Stimulated activated CD8-positive, alpha-beta memory T cell treated with anti-CD3 and anti-CD28 coated beads, Interleukin-15, amount 100 ng/mL, for 1 hour (primary cell): ENCODE measurements at places on chromosomes 11 and 22.

DNA sequence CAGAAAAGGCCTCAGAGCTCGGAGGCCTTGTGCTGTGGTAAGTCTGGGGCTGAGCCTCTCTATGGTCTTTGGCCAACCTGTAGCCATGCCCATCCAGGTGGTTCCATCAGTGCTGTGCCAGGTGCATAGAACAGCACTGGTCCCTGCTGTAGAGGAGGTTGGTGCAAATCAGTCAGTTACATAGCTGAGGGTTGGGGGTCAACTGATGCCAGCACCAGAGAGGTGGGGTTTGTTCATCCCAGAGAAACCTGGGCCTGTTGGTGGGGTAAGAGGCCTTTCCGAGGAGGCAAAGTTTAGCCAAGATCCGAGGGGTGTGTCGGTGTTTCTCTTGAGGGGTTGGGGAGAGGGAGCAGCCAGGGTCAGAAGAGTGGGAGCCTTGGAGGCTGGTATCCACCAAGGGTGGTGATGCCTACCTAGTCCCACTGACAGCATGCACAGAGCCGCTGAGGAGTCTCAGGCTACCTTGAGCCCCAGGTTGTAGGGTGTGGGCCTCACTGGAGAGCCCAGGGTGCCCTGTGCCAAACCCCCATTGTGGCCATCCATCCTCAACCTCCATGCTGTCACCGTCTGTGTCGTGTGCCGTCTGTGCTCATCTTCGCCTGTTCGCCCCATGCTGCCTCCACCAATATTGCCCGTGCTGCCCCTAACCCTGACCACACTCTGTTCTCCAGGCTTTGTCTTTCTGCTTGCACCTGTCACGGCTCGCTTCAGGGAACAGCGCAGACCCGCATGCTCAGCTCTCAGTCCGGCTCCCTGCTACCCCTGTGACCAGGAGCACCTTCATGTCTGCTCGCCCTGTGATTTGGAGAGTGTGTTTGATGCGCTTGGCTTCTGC is 78.7 kb upstream of the SUSD2 start:
- no peak for DNase-seq

DNA sequence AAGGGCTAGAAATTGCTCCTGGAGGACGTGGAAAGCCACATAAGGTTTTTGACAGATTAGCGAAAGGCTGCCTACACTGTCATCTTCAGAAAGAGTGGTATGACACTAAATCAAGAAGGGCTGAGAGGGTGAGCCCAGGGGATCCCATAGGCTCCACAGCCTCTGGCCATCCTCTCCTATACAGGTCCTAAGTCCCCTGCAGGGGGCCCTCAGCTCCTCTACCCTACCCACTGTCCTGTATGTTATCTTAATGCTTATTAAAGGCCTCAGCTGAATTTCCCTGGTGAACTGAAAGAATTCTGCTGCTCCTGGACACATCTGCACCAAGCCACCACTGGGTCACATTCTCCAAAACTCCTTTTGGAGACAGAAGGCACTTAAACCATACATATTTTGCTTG is 7.9 kb downstream of the KLHL22 start:
- DNase-seq = no peak

DNA sequence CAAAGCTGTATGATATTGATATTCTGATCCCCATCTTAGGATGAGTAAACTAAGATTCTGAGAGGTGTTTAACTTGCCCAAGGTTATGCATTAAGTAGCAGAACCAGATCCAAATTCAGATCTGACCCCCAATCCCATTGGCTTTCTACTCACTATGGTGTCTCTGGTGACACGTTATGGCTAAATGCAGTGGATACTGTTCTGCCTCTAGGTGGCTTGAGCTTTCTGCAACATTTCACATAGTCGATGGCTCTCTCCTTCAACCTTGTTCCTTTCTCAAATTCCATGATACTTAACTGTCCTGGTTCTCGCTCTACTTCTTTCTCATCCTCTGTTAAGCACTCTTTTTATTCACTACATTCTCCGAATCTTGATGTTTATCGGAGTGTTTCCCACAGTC is 9.4 kb downstream of the C11orf97 start:
- no peak for DNase-seq

DNA sequence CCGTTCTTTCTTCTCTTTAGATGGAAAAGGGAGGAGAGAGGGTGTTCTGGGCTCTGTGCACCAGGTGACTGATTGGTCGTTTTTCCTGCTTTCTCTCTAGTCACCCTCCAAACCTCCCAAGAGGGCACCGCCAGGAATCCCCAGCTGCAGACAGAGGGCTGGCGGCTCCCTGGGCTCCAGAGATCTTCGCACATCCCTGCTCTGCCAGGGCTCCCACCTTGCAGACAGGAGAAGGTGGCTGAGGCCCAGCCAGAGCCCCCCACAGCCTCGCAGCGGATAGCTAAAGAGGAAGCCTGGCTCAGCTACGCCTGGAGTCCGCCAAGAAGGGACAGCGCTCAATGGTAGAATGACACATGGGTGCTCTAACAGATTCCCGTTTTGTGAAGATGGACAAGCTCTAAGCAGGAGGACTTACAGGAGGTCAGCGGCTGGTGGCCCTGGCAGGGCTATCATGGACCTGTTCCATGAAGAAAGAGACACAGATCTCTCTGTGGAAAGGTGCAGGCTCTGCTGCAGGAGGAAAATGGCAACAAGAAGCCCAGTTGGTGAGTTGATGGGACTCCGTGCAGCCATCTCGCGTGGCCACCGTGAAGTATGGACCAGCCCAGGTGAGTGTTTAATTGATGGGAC is 976.9 kb downstream of the BRD1 start:
- no peak for DNase-seq

DNA sequence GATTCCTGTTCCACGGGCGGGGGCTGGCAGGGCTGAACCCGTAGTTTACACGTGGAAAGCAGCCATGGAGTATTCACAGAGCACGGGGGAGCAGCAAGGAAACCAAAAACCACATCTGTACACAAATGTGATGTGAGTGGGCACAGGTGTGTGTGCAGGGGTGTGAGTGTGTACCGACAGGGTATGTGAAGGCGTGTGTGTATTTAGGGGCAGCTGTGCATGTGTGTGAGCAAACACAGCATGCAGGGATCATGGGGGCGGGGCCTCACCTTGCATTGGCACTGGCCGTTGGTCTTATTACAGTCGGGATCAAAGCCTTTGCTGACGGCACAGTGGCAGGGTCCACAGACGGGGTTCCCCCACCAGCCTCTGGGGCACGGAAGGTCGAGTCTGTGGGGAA is 58.4 kb downstream of the TRMU start:
- no peak for DNase-seq

DNA sequence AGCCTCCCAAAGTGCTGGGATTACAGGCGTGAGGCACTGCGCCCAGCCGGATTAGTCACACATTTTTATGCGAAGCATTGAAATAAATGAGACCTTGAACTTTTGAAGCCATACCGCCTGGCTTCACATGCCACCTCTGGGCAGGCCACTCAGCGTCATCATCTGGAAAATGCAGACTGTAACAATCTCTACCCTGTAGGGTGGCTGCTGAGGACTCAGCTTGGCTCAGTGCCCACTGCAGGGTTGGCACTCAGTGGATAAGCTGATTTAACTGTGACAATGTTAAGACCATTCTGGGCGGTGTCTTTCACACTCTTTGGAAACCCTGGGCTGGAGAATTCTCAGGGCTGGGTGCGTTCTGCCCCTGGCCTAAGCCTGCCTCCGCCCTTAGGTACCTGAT is 8.5 kb downstream of the SH3BP1 start:
- no peak for DNase-seq

DNA sequence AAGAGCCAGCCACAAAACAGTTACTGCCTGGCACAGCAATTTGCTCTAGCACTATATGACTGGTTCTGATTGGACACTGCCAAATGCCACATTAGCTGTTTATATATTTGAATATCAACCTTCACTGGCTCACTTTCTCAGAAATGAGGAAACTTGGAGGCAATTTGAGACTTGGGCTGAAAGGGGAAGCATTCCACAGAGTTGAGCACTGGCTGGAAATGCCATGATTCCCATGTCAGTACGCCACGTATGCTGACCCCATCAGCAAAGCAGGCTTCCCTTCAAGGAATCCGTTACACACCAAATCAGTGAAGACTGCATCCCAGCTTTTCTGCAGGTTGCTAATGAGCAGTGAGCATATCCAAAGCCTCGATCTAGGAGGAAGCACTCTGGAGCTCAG is 34.7 kb downstream of the GALNT18 start:
- no peak for DNase-seq

- no peak for DNase-seq
These were observed 157.4 kb downstream of the COMMD9 start for GRCh38 chr11:36131721-36132397.

DNA sequence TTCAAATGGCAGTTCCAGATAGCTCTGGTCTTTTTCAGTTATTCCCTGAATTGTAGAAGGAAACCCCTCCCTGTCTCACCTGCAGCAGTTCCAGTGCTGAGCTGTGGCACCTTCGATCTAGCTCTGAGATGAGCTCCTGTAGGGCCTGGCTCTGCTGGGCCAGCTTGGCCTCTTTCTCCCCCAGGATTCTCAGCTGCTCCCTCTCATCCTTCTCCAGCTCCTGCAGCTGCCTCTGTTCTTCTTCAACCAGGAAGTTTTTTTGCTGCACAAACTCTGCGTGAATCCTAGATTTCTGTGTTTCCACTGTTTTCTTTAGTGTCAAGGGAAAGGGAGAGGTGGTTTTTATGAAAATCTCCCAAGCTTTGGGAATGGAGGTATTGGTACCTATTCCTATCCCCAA is 5.3 kb downstream of the TRIM21 start:
- no peak for DNase-seq

DNA sequence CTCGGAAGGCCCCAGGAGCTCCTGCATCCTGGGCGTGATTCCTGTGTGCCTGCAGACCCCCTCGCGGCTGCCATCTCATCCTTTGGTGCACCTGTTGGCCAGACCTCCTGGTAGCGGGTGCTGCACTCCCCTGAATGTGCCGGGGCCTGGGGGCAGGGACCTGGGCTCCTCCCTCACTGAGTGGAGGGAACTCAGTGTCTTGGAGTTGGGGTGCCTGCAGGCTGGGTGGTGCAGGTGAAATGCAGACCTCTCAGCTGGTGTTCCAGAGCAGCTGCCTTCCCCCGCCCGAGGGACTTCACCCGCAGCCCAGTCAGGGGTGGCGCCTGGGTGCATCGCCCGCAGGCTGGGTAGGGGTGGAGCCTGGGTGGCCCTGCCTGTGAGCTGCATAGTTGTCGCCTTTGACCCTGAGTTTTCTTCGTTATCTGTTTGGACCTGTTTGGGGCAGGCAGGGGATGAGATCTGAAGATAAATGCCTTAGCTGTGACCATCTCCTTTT is 31.4 kb downstream of the LRP5 start:
- DNase-seq = no peak

- no peak for DNase-seq
These were observed 4.9 kb upstream of the PTS start for GRCh38 chr11:112221274-112221835.

DNA sequence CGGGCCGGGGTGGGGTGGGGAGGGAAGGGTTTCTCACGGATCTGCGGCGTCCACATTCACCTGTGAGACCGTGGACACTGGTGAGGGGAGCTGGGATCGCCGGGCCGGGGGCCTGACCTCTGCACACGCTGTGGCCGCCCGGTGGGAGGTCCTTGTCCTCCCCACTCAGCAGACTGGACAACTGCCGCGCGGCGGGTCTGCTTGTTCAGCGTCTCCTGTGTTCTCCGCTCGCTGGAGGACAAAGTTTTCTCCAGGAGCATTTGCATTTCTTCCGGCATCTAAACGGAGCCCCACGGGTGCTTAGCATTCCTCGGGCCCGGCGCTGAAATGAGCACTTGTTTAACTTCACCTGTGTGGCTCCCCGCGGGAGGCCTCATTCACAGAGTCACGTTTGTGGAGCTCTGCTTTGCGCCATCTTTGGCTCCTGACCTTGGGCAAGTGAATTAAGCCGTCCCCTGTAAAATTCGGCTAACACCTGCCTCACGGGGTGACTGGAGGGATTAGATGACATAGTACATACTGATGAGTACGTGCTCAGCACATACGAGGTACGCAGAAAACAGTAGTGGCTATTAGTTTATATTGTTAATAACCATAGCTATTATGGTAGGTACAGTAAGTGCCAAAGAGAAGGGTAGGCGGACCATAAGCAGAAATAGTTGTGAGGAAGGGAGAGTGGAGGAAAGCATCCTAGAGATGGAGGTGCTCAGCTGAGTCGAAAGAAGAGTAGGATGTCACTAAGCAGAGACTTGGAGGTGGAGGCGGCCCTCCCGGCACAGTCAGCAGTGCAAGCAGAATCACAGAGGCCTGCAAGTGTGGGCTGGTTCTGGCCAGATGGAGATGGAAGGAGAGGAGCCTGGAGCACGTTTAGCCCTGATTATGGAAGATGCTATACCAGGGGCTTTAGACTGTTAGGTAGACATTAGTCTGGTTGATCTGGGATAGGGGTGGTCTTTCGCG is 885 bp downstream of the TRMU start:
- DNase-seq = no peak

DNA sequence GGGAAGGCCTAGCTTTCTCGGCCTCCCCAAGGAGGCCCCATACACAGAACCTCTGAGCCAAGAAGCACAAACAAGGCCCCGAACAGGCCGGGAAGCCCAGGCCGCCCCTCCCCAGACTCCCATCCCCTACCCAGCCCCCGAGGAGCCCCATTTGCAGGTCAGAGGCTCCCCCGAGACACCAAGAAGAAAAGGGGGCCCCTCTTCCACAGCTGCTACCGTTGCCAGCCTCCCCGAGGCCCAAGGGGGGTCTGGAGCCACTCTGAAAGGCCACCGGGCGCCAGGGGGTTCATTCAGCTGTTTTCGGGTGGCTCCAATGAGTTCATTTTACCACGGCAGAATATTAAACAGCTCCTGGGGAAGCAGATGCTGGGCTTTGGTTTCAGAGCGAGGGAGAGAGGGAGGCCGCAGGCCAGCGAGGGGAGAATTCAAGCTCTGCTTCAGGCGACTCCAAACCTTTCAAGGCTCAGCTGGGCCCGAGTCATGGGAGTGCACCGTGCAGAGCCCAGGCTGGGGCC is 28.5 kb downstream of the MN1 start:
- DNase-seq = no peak

GRCh38 chr11:96524475-96524874 is 134.7 kb downstream of the JRKL start:
- no peak for DNase-seq

- DNase-seq = no peak
These were observed 484.0 kb downstream of the ETS1 start for GRCh38 chr11:128103278-128103873.

DNA sequence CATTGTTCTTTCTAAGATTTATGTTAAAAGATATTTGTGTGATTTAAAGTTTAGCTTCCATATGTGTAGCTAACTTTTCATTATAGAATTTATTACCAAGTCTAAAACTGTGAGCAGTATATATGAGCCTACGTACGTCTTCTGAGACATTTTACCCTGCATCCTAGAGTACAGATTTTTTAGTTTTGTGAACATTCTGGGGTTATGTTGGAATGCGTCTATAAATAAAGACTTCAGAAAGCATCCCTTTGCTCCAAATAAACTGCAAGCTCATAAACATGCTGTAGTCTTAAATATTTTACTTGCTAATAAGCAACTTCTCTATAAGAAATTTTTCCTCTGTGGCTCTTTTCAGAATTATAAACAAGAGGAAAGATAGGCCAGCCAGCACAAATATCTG is 236.5 kb downstream of the DDX10 start:
- DNase-seq = no peak

DNA sequence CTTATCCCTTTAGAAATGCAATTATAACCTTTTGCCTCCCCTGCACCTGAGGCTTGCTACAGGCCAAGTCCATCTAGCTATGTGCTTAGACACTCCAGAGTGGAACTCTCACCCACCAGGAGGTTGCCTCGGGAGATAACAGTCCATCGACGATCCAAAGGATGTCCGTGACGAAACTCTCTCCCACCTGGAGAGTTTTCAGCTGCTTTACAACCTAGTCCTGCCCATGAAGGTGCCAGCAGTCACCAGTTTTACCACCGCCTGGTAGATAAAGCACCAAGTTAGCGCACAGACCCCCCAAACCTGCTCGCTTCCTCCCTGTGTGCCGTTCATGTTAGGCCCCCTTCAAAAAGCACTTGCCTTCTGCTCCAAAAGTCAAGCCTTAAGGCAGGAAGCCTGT is 53.1 kb upstream of the SHISAL1 start:
- DNase-seq = no peak
